ENCODE measurements at places on chromosomes 3 and 15. TPM values are rescaled to one million over a fixed set of nuclear protein-coding genes. Genes with fewer than 3 reads are reported as not detected.

GRCh38 chr3:112579232-112579631 lies 17.4 kb downstream of the SLC35A5 start:
- DNase-seq = no peak

DNA sequence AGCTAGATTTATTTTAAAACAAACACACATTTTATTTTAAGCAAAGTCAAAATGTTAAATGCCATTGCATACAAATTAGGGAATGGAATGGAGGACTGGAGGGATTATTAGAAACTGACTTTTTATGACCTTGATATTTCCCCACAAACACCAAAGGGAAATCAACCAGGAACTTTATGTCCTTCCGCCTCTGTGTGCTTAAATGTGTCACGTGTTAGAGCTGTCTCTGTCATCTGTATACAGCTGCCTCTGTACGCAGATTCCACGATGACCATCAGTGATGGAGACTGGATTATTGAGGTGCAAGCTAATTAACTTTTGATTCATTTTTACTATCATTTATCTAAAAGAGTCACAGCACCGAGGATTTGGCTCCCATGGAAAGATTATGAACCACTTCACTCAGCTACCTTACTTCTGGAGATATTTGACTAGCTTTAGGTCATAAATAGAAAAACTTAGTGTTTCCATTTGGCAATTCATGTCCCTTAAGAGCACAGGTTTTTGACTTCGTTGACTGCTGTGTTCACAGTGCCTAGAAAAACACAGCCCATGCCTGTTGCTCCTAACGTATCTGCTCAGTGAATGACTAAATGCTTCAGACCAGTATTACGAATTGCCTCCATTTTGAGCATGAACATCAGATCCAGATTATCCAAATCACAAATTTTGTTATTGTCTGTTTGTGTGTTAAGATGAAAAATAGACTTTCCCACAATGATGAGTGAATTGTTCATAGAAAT lies 1048.1 kb downstream of the MCTP2 start:
- no peak for DNase-seq

GRCh38 chr15:25900431-25900830 lies 37.3 kb upstream of the ATP10A start:
- DNase-seq = no peak

- no peak for DNase-seq
Observed at GRCh38 chr3:134598763-134599545, 51.9 kb downstream of the KY start.

- no peak for DNase-seq
Observed at GRCh38 chr3:126865736-126866135, 117.2 kb upstream of the PLXNA1 start.

DNA sequence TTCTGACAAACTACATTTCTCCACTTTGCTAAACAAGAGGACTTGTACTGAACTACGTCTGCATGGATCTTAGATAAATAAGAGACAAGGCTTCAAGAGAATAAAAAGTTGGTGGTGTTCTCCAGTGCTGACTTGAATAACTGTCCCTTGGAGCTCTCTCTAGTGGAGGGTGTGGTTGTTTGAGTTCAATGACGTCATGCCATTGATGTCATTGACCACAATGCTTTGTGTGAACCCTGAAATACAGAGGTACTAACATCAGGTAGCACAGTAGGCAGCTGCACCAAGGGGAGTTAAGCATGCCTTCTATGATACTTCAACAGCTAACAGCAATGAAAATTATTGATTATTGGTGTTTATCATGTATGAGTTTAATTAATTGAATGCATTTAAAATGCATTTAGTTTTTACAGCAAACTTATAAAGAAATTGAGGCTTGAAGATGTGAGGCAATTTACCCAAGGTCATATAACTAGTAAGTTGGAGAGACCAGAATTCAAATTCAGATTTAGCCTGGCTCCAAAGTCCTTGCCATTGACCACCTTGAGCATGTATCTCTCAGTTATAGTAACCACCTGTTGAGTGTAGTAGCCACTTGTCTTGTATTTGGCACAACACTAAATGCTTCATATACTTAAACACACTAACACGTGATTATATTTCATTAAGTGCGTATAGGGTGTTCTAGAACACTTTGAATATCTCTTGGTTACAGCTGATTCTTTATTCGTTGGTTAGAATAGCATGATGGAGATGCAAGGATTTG lies 126.0 kb upstream of the ANKRD28 start:
- DNase-seq = no peak

The B3GNT5 gene
- total RNA-seq = 10.2 TPM

The TMOD3 gene
- 35.4 TPM for total RNA-seq

GRCh38 chr3:132721479-132722164 lies 587 bp downstream of the NPHP3 start:
- peak; percentile 64 for DNase-seq

The TICRR gene
- total RNA-seq = 0.32 TPM

- no peak for DNase-seq
Observed at GRCh38 chr15:41599061-41599460, 40.0 kb downstream of the TYRO3 start.

The GPR62 gene
- total RNA-seq = not detected

GRCh38 chr15:89799918-89800498 lies 14.6 kb downstream of the ANPEP start:
- no peak for DNase-seq

DNA sequence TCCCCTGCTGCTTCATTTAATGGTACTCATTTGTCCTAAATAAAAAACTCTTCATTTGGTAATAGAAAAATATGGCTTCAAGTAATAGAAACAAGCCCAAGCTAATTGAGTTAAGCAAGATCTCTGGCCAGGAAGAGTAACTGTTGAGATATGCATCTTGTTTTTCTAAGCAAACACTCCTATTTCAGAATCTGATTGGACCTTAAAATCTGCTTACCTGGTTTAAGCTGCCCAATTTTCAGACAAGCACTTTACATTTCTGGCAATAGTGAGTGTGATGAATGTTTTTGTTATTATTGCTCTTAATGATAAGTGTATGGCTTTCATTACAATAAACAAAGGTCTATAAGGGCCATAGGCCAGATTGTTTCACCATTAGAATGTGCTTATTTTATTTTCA lies 86.2 kb downstream of the CMSS1 start:
- DNase-seq = no peak

GRCh38 chr3:122691195-122691594 lies 10.6 kb downstream of the PARP14 start:
- DNase-seq = no peak

DNA sequence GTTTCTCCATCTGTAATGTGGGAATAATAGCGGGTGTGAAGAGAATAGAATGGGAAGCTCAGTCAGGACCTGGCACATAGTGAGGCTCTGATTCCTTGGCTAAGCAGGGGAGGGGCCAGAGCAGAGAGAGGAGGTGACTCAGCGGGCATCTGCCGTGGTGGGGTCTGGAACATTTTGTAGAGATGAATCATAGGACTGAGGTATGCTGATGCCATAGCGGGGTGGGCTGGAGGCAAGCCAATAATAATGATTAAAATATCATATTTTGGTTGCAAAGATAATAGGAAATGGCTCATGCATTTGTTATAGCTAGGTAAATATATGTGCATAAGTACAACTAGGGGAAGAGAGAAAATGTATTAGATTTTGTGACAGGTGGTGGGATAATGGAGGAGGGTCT lies 11.2 kb downstream of the TGM4 start:
- no peak for DNase-seq

GRCh38 chr3:52896151-52896550 lies 1.2 kb downstream of the STIMATE start:
- no peak for DNase-seq

GRCh38 chr3:179438841-179439240 lies 12.4 kb downstream of the GNB4 start:
- no peak for DNase-seq
